ENCODE measurements at places on chromosomes 13 and 19.

DNA sequence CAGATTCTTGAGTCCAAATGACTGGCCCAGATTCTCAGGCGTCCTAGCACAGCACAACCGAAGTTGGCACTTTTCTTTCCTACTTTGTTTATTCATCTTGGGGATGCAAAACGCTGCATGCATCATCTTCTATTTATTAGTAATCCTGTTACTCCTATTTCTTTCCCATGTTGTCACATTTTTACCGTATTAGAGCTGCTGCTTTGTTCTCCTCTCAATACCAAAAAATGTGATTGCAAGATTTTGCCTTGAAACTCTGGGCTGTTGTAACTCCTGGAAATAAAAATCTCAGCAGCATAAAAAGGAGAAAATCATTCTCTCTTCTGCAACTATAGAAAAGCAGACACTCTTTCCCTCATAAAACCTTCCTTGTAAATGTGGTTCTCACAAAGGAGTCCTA lies 12.9 kb upstream of the IGSF23 start:
- no peak for DNase-seq

DNA sequence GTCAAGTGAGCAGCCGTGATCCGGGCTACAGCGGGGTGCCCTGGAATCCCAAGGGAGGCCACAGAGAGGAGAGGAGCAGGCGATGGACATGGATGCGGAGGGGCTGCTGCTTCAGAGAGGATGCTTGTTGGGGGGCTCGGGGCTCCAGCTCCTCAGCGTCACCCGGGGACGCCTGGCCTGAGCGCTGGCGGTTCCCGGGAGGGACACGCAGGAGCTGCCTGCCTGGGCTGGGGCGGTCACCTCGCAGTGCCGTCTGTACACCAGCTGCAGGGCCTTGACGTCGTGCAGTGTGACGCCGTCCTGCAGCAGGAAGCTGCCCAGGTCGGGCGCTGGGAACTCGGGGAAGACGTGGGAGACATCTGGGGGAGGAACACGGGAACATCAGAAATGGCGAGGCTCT lies 29.9 kb upstream of the RANBP3 start:
- DNase-seq = no peak

- DNase-seq = no peak
Measured at GRCh38 chr19:19948800-19949199, 48.1 kb downstream of the ZNF93 start.

DNA sequence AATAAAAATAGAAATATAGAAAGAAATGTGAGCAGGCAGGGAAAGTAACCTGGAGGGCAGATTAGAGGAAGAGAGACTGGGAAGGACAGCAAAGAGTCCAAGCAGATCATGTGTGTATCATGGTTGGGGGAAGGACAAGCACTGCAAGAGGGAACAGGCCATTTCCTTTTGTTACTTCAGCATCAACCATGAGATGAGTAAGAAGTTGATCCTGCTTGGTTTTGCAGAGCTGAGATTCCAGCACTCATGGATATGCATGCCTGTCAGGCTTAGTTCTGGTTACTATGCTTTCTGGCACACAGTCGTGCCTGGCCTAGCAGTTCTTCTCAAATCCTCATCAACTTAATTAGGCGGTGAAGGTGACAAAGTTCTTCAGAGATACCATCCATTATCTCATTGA lies 18.1 kb downstream of the NALCN start:
- no peak for DNase-seq

- no peak for DNase-seq
Measured at GRCh38 chr19:50718255-50719118, 1.1 kb downstream of the SHANK1 start.

- peak; percentile 85 for DNase-seq
Measured at GRCh38 chr19:996051-996838, 4.0 kb upstream of the GRIN3B start.

DNA sequence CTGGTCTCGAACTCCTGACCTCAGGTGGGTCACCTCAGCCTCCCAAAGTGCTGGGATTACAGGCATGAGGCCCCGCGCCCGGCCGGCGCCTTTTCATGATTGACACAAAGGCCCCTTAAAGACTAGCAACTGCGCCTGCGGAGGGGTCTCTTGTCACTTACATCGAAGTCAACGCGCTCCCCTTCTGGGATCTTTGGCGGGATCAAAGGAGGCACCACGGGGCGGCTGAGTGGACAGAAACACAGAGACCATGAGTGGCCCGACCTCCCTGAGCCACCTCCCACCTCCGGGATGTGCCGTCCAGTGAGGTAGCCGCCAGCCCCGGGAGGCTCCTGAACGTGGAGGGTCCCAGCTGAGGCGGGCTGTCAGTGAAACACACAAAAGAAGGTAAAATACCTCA lies 7.3 kb downstream of the TNNT1 start:
- no peak for DNase-seq

DNA sequence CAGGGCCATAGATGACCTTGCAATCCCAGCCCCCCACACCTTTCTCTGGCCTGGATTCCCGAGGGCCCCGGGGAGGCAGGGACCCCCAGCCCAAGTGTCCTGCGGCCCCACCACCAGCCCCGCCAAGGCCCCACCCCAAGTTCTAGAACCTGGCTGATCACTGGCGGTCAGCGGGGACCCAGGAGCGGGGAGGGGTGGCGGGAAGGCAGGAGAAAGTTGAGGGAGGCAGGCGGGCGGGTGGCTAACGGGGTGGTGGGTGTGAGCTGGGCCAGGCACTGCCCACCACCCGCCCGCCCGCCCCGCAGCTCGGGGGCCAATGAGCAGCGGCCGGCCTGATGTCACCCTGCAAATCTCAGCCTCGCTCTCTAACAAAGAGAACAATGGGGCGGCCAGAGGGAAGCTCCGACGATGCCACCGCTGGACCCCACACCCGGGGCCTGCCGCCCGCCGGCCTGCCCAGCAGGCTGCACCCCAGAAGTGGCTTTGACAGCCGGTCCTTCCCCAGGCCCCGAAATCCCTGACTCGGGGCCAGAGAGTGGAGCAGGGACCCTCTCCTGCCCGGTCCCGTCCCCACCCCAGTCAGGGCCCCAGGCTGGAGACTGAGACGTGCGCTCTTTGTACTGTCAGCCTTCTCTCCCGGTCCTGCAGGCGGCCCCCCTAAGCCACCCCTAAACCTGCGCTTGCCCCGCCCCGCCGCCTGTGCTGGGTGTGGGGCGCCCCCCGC lies 1.6 kb downstream of the MEX3D start:
- no peak for DNase-seq

GRCh38 chr19:44042147-44042546 lies 9.7 kb upstream of the ZNF223 start:
- no peak for DNase-seq

DNA sequence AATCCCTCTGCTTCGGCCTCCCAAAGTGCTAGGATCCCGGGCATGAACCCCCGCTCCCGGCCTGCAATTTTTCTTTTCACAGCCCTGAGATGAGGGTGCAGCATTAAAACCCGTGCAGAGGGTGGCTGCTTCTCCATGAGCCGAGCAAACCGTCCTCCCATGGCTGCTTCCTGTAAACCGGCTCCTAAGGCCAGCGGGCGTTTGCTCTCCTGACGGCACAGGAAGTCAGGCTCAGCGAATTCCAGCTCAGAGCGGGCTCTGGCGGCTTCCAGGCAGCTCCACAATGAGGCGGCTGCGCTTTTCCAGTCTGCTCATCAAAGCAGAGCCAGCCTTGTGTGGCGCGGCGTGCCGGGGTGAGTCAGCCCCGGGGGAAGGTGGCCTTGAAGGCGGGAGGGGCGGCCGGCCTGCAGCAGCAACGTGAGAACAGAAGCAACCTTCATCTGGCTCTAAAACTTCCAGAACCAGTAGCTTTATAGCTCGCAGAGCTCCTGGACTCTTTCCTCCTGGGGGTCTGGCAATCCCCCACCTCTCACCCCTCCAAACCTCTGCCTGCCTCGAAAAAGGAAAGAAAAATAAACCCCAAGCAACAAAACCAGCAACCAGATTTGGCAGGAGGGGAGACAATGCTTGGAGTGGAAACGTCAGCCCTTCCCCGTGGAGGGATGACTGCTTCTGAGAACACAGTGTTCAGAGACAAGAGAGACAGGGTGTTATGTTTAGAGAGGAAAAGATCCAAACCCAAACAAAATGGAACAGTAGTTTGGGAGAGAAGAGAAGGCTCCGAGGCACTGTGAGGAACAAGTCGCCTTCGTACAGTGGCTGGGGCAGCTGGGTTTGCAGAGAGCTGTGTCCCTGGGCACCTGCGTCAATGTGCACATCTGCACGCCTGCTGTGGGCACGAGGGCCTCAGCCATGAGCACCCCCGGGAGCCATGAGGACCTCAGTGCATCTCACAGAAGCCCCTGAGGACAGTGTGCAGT lies 67.8 kb downstream of the GADD45B start:
- peak; percentile 50 for DNase-seq

GRCh38 chr19:51120160-51120559 lies 4.5 kb upstream of the SIGLEC9 start:
- no peak for DNase-seq

DNA sequence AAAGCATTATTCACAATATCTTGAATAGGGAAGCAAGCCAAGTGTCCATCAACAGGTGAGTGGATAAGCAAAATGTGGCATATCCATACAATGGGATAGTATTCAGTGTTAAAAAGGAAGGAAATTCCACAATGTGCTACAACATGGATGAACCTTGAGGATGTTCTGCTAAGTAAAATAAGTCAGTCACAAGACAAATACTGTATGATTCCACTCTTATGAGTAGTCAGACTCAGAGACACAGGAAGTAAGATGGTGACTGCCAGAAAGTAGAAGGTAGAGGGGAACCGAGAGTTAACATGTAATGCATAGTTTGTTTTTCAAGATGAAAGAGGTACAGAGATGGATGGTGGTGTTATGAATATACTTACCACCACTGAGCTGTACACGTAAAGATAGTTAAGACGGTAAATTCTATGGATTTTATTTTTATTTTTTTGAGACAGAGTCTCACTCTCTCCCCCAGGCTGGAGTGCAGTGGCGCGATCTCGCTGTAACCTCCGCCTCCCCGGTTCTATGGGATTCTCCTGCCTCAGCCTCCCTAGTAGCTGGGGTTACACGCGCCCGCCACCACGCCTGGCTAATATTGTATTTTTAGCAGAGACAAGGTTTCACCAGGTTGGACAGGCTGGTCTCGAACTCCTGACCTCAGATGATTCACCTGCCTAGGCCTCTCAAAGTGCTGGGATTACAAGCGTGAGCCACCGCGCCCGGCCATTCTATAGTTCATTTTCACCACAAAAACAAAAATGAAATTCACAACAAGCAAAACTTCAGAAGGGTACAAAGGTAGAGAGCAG lies 1.0 kb upstream of the CHAMP1 start:
- DNase-seq = no peak

GRCh38 chr13:68050761-68051160 lies 820.6 kb upstream of the PCDH9 start:
- no peak for DNase-seq

- DNase-seq = no peak
Measured at GRCh38 chr13:48976576-48977285, 1.0 kb downstream of the FNDC3A start.

DNA sequence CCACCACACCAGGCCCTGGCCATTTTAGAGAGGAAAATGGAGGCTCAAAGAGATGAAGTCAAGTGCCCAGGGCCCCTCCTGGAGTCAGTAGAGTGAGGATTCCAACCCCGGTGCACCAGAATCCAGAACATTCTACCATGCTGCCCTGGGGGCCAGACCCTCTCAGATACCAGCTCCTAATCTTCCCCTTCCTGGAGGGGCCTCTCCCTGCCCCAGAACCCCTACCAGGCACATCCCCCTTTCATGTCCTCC lies 11.1 kb downstream of the CAPN12 start:
- no peak for DNase-seq

GRCh38 chr13:21673789-21674489 lies 3.1 kb downstream of the FGF9 start:
- DNase-seq = no peak

- no peak for DNase-seq
Measured at GRCh38 chr19:56919308-56919995, 78.9 kb upstream of the PEG3 start.

DNA sequence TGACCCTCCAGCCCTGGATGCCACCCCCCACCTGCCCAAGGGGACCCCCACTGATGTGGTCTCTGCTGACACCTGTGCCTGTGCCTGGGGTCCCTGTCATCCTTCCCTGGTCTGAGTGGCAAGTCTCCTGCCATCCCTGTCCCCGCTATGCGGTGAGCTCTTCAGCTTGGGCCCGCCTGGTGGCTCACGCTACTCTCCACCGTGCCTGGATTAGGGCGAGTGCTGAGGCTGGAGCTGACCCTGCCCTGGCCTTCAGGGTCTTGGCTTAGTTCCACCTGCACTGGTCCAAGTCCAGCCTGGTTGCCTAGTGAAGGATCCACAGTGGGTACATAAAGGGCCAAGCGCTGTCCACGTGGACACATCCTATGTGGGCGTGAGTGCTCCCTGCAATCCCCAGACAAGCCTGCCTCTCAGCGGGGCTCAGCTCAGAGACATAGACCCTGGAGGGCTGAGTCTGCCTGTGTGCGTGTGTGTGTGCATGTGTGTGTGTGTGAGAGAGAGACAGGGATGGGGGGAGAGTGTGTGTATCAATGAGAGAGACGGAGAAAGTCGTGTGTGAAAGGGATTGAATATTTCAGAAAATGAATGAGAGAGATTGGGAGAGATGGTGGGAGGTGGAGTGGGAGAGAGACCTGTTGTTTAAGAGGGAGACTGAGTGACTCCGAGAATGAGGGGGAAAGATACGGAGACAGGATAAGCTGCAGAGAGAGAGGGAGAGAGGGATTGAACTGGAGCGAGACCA lies 22.1 kb downstream of the WTIP start:
- DNase-seq = no peak

- DNase-seq = no peak
Measured at GRCh38 chr19:47323409-47323808, 8.6 kb upstream of the C5AR2 start.

GRCh38 chr13:63455938-63456337 lies 2040.3 kb upstream of the PCDH20 start:
- no peak for DNase-seq

GRCh38 chr13:73204952-73205351 lies 146.1 kb downstream of the KLF5 start:
- no peak for DNase-seq

GRCh38 chr19:15837221-15837731 lies 21.8 kb upstream of the OR10H1 start:
- no peak for DNase-seq

GRCh38 chr13:85887406-85887805 lies 88.2 kb upstream of the SLITRK6 start:
- no peak for DNase-seq

DNA sequence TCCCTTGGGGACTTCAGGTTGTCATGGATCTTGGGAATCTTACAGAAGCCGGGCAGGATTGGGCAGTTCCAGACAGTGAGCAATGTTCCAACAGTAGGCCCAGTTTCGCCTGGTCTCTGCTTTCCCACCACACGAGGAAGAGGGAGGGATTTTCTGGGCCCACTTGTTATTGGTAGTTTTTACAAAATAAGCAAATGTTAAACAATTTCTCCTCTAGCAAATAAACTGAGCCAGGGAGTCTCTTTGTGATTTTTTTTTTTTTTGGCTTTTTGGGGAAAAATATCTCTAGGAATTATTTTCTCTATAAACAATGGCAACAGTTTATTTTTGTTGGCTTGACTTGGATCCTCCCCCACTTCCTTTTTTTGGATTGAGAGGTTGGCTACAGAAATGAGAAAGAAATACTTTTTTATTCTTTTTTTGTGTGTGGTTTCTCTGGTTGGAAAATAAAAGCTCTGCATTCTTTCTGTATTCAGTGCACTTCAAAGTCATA lies 89.3 kb downstream of the TM9SF2 start:
- no peak for DNase-seq

- DNase-seq = no peak
Measured at GRCh38 chr13:42649831-42650230, 75.9 kb downstream of the TNFSF11 start.

Data from effector CD4-positive, alpha-beta T cell (primary cell).